Fibroblast of pulmonary artery (primary cell): ENCODE measurements at places on chromosomes 5 and 9.

- no peak for DNase-seq
Measured at GRCh38 chr9:137786511-137786920, 91.1 kb upstream of the CACNA1B start.

DNA sequence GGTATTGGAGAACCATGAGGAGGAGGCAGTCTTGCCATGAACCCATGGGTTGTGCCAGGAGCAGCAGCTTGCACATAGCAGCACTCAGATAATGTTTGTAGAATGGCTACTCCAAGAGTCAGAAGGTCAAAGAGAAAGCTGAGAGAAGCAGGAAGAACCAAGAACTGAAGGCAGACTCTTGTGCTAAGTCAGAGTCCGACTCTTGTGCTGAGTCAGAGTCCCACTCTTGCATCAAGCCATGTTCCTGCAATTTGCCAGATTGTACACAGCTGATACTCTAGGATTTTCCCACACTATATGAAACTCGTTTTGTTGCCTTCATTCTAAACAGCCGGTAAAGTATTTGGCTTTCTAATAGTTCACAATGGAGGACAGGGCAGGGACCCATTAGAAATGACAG lies 26.2 kb upstream of the HSPA9 start:
- DNase-seq: peak; percentile 88

GRCh38 chr9:137470785-137471184 lies 11.7 kb upstream of the NSMF start:
- no peak for DNase-seq

DNA sequence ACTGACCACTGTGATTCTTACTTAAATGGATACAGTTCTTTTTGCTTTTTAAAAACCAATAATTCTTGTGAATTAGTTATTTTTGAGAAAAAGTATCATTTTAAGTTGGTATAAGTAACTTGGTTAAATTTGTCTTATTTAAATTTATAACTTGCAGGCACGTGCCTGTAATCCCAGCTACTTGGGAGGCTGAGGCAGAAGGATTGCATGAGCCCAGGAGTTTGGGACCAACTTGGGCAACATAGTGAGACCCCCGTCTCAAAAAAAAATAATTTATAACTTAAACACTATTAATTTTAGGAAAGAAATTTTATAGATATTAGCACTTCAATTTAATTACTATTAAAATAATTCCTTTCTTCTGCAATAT lies 5.0 kb downstream of the CPEB4 start:
- no peak for DNase-seq

DNA sequence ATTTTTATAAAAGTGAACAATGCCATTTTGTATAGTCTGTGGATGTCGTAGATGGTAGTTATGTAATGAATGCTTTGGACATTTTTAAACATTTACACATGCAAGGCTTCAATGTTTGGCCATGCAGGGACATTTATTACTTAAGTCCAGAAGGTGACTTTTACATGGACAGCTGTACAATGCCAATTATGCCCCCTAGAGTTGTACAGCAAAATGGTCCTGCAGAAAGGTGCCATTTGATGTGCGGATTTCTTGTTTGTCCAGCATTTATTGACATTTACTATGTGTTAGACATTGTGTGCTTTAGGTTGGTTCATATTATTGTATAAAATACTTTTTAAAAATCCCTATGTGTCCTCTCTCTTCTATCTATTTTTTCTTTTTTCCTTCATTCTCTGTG lies 22.5 kb upstream of the COMMD10 start:
- DNase-seq: no peak

GRCh38 chr5:65334077-65334476 lies 147.6 kb downstream of the ADAMTS6 start:
- no peak for DNase-seq

DNA sequence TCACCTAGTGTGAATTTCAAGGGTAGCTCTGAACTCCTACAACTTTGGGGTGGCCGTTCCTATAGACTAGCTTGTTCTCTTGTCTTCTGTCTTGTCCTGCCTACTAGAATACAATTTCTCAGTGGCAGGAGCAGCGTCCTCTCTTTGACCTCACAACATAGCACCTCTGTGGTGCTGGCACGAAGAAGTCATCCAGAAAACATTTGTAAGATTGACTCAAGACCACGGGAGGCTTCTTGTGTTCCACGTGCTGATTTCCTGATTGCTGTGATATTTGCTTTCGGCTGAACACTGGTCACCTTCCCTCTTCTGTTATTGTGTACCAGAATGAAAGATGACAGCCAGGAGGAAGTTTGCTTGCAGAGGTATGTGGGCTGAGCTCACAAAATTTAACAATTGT lies 27.0 kb downstream of the SLC1A1 start:
- DNase-seq: no peak

DNA sequence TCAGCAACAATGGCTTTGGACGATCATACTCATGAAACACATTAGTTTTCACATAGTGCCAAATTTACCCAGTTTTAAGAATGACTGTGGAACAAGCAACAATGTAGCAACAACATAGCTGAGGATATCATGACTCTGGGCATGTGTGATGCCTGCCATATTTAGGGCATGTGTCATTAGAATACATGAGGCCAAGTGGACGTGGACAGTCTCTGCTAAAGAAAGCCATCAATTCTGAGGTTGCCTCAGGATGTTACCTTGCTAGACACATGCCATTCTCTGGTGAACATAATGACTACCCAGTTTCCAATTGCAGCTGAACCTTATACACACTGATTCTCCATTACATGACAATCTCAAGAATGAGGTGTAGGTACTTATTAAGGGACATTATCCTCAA lies 103.3 kb upstream of the ADAMTS19 start:
- DNase-seq: no peak

DNA sequence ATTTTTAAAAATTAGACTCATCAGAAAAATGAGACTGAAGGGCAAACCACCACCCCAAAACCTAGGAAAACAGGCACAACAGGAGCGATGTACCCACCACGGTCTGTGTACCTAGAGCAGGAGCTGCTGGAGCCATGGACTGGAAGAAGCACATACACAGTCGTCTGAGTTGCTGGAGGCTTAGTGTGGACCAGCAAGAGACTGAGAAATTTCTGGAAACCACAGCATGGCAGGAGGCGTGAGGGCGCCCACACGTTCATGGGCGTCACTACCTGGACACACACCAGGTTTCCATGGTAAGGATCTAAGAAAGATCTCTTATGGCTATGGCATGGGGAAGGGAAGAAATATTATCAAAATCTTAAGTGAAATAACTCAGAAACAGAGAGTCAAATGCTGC lies 91.9 kb downstream of the MED10 start:
- DNase-seq: no peak

DNA sequence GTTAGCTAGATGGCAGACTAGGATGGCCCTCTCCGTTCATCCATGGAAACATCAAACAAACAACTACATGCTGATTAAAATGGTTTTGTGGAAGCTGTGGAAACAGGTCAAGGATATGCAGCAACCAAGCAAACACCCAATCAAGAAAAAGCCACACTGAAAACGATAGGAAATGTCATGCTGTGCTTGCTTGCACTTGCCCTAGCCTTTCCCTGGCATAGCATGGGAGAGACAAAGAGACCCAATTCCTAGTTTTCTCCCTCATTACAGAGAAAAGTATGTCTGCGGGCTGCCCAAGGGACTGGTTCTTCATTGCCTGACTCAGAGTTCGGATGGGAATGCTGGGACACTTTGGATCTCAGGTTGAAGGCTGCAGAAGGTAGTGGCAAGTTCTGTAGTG lies 98.7 kb downstream of the FANCC start:
- DNase-seq: no peak

GRCh38 chr5:29054282-29054681 lies 2015.9 kb upstream of the CDH9 start:
- no peak for DNase-seq

GRCh38 chr9:35798658-35799374 lies 7.4 kb downstream of the NPR2 start:
- DNase-seq: peak; percentile 29

DNA sequence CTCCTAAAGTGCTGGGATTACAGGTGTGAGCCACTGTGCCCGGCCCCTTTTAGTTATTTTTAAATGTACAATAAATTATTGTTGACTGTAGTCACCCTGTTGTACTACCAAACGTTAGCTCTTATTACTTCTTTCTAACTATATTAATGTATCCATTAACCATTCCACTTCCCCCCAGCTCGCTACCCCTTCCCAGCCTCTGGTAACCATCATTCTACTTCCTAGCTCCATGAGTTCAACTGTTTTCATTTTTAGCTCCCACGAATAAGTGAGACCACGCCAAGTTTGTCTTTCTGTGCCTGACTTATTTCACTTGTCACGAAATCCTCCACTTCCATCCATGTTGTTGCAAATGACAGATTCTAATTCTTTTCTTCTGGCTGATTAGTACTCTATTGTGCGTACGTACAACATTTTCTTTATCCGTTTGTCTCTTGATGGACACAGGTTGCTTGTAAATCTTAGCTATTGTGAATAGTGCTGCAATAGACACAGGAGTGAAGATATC lies 6.5 kb downstream of the LURAP1L start:
- DNase-seq: no peak

GRCh38 chr9:94782355-94783101 lies 56.0 kb downstream of the AOPEP start:
- DNase-seq: peak; percentile 35

DNA sequence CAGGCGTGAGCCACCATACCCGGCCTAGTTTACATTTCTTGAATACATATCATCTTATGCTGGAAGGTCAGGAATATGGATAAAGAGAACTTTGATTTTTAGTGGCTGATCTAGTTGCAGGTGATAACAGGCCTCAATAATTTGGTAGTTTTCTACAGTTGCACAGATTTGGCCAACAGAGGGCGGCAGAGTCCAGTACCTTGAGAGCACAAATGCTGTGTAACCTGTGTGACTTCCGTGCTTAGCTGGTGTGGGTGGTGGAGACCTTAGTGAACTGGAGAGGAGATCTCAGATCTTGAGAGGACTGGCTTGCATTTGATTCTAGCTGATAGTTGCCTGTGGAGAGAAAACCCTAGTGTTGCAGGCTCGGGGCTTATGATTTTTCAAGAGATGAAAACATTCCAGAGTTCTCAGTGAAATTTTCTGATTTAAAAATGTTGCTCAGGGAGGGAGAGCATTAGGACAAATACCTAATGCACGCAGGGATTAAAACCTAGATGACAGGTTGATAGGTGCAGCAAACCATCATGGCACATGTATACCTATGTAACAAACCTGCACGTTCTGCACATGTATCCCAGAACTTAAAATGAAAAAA lies 17.4 kb upstream of the GPR151 start:
- DNase-seq: peak; percentile 66

- DNase-seq: no peak
Measured at GRCh38 chr9:104853683-104854082, 74.3 kb downstream of the ABCA1 start.

DNA sequence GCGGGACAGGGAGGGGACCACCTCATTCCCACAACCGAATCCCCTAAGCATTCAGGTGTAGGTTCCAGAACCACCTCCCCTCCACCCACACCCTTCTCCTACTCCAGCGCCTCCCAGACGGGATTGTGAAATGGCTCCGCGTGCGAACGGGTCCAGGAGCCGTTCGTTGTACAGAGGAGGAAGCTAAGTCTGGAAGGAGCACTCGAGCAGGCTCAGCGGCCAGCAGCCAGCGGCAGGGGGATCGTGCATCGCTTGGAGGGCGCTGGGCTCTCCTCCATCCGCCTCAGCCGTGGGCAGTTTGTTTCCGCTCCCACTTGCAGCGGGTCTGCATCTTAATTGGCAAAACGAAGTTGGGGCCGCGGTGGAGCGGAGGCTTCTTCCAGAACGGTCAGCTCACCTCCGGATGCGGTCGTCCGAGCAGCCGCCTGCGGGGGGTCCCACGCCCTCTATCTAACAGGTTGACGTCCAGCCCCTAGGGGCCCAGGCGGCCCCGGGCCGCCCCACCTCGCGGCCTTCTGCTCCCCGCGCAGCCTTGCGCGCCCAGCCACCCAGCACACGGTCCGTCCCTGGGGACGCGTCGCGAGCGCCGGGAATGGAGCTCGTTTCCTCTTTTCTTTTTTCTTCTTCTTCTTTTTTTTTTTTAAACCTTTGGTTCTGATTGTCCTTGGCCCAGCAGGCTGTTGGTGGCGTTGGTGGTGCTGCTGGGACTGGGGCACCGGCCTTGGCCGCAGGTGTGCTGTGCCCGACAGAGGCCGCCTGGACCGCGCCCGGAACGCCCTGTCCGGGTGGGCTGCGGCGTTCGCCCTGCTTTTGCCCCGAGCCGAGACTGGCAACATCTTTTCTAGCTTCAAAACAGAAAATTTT lies 3.9 kb upstream of the BARX1 start:
- DNase-seq: peak; percentile 48
